Stimulated activated CD4-positive, alpha-beta T cell treated with anti-CD3 and anti-CD28 coated beads, Interleukin-1b, Interleukin-23, amount 100 ng/mL, for 1 hour (primary cell): ENCODE measurements at places on chromosomes 12 and 14.

DNA sequence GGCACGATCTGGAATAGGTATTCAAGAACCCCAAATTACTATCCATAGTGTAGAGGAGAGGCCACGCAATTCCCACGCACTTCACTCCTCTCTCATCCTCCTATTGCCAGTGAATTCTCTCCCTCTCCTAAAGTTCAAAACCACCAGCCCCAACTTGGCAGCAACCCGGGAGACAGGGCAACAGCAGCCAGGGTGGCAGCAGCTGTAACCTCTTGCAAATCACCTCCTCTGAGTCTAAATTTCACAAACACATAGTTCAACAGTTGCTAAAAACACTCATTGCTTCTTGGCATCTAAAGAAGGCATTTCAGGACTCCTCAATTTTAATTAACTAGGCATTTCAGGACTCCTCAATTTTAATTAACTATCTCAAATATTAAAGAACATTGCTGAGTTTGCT is 37.7 kb upstream of the MANSC4 start:
- DNase-seq = no peak

- no peak for DNase-seq
Observed at GRCh38 chr14:65223636-65224035, 121.3 kb upstream of the MAX start.

DNA sequence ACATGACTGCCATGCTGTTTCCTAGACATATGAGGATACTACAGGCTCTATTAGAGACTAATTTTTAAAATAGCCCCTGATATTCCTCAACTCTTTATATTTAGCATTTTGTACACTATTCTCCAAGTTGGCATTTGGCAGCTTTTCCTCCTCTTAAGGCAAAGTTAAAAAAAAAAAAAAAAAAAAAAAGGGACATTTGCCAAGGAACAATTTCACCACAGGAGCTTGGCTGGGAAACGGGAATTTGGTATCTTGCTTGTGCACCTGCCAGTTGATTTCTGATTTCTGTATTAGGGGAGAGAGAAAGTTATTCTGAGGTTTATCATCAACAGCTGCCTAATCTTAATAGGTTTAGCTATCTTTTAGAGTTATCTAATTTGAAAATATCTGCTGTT is 87.2 kb downstream of the CAND1 start:
- DNase-seq = no peak

GRCh38 chr12:96213869-96214268 is 19.7 kb downstream of the ELK3 start:
- DNase-seq = no peak

- DNase-seq = no peak
Observed at GRCh38 chr12:116000252-116000651, 277.2 kb downstream of the MED13L start.

GRCh38 chr14:73427516-73428264 is 30.7 kb downstream of the NUMB start:
- no peak for DNase-seq

GRCh38 chr12:54933376-54933775 is 51.2 kb downstream of the TESPA1 start:
- DNase-seq = no peak

DNA sequence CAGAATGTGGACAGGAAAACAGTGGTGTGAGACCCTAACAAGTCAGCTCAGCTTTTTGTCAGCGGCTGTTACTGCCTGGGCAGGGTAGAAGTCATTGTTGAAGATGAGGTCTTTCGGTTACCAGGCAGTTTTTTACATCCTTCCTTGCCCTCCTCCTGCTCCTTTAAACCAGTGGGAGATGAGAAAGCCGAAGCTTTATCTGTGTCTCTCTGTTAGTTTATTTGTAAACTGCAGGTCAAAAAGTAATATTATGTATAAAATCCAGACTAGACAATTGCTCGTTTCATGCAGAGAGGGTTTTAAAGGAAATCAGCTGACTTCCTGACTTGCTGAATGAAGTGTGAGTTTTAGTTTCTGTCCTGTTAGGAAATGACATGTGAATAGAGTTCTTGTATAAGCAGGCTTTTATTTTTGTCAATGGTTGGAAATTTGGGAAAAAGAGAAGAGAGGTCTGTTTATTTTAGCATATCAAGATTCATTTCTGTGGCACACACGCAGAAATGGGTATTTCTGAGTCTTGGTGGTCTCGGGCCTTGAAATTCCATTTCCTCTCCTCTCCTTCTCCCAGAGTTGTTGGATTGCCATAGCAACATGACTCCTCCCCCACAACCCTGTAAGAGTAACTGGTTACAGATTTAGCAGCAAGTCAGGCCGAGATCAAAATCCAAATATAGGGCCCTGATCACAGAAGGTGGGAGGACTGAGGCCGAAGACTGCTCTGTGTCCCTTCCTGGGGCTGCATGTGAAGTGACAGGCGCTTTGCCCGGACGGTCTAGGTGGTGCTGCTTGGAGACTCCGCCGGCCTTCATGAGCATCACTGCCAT is 60.8 kb downstream of the SAMD4A start:
- no peak for DNase-seq

DNA sequence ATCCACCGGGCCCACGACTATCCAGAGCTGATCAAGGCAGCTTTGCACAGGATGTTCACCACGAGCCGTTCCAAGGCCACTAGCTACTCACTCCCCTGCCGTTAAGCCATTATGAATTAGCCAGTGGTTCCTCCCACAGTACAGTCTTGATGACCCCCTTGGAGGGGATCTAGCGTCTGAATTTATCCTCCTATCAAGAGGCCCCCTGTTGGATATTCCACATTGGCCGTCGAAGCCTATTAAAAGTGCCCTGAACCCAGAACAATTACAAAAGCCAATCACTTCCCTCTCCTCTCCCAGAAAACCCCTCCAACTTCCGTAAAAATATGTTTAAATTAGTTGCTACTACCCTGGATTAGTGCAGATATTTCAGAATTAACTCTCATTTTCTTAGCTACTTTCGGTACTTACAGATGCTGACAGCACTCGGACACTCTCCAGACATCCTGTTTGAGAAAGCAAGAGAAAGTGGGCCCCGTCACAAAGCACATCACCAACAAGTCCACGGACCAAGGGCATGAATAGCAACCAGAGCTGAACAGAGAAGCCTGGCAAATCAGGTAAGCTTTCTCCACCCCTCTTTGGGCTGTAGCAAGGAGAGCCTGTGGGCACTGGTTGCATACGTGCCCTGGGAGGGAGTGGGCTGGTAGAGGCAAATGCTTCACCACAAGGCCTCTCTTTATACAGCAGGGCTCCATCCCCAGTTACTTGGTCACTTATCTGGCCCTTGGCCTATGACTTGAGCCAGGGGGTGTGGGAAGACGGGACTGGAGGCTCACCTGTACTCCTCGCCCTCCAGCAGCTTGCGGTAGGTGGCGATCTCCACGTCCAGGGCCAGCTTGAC is 5.3 kb downstream of the KRT3 start:
- DNase-seq = no peak

DNA sequence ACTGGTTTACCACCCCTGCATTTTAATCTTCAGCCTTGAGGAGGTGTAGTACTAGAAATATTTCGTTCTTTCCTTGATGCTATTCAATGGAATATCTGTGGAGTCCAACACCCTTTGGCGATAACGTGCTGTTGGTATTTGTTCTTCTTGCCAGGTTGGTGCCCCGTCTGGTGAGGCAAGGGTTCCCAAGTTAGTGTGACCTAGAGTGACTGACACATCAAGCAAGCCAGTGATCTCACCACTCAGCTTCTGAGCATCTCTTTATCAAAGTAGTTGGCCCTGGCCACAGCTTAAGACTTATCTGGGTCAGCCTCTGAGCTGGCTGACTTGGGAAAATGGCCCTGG is 60.2 kb downstream of the PLXNC1 start:
- no peak for DNase-seq

GRCh38 chr12:57781244-57781643 is 1.3 kb upstream of the TSFM start:
- no peak for DNase-seq

DNA sequence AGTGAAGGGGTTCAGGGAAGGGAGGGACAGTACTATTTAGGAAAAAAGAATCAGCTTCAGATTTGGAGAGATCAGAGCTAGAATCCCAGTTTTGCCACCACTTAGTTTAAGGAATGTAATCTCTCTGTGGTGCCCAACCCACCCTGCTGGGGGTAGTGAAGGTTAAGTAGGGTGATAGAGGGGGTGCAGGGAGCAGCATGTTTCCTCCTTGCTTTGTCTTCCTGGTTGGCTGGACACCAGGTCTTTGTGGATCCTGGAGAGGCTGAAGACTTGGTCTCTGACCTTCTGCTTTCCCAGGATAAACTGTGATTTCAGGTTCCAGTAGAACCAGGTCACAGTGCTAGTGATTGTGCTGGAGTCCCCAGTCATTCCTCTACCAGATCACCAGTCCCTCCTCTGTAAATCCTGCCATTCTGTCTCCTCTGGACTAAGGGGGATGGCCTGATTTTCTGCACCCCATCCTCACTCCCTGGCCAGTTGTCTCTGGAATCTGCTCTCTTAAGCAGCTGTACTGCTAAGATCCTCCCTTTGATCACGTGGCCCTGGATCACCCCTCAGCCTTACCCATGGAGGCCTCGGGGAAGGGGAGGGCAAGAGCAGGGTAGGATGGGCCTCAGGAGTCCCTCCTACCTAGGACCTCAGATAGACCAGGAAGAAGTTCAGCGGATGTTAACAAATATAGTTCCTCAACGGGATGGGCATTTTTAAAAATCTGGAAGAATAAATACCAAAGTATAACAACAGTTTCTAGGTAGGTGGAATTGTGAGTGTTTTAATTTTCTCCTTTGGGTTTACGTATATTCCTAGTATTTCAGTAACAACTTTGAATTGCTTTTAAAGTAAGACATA is 3.1 kb downstream of the MAP3K12 start:
- no peak for DNase-seq

- DNase-seq = no peak
Observed at GRCh38 chr14:97023871-97024270, 226.7 kb downstream of the VRK1 start.

DNA sequence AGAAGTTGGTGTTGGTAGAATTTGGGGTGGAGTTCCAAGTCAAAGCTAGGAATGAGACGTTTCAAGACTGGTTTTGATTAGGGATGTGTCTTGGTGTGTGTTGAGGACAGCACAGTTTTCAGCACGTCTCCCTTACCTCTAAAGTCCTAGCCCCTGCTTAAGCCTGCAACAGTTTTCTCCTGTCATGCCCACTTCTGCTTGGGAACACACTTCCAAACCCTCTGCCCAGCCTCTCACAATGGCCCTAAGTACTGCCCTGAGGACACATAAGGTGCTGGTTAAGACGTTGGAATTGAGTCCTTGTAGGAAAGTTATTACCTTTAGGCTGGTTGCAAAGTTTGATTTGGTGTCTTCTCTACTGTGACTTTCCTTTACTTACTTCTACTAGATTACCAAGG is 710 bp upstream of the BMAL2 start:
- DNase-seq = no peak

DNA sequence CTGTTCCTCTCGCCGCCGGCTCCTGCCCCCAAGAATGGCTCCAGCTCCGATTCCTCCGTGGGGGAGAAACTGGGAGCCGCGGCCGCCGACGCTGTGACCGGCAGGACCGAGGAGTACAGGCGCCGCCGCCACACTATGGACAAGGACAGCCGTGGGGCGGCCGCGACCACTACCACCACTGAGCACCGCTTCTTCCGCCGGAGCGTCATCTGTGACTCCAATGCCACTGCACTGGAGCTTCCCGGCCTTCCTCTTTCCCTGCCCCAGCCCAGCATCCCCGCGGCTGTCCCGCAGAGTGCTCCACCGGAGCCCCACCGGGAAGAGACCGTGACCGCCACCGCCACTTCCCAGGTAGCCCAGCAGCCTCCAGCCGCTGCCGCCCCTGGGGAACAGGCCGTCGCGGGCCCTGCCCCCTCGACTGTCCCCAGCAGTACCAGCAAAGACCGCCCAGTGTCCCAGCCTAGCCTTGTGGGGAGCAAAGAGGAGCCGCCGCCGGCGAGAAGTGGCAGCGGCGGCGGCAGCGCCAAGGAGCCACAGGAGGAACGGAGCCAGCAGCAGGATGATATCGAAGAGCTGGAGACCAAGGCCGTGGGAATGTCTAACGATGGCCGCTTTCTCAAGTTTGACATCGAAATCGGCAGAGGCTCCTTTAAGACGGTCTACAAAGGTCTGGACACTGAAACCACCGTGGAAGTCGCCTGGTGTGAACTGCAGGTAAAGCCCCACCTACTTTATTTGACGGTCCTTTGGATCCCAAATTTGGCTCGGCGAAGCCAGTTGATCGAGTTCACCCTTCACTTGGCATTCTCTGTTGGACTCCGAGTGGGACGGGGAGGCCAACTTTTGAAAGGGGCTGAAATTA is 1.5 kb downstream of the WNK1 start:
- no peak for DNase-seq

DNA sequence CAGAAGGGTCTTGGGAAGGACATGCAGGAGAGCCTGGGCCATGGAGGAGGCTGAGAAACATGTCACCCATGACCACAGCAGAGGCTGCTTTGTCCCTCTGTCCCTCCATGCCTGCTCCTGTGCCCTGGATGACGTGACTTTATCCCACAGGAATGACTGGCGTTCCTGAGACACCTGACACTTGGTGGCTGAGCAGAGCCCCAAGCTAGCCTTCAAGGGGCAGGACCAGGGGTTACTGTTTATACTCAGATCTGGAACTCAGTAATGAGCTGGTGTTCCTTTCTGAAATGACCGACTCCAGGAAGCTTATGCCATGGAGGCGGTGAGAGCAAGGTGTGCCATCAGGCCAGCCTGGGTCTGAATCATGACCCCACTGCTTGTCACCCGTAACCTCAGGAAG is 44.2 kb downstream of the ZFP36L1 start:
- no peak for DNase-seq

DNA sequence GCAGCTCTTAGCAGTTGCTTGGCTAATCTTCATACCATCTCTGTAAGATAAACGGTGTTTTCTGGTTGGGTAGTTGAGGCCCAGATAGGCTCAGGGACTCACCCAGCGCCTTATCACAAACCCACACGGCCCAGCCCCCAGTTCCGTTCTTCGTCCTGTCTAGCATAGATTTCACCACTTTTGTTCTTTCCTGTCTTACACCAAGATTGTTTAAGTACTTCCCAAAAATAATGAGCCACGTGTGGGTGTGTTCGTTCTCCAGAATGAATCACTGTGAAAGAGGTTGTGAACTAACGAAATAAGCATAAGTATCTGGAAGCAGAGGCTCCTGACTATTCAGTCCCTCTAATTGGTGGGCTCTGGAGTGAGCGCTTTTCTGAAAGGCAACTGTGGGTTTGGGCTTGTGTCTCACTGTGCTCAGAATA is 21.4 kb downstream of the ACVR1B start:
- no peak for DNase-seq

DNA sequence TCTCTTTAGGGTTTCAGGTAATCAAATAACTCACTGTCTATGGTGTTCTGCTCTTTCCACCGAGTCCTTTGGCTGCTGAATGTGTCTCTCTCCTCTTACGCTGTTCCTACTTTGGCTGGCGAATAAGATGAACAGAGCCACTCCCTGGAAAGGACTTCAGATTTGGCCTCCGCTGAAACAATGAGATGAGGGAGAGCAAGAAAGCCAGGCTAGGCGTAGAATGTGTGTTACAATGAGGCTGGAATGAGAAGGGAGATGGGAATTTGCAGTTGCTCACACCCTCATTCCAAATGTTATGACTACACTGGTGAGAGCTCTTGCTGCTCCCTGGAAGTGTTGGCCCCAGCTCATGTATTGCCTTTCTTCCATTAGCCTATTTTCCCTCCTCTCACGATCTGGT is at the start of gene MFAP5:
Gene MFAP5, minus strand, starts transcription at position 234 of the 400 bp plus-strand sequence. CDS start 722 bp downstream, outside the sequence.
- DNase-seq = no peak

GRCh38 chr14:99628887-99629618 is 15.9 kb upstream of the HHIPL1 start:
- DNase-seq = peak; percentile 29

GRCh38 chr14:99685596-99685995 is 1.5 kb downstream of the CYP46A1 start:
- no peak for DNase-seq
